ENCODE measurements at places on chromosomes 4 and X.

GRCh38 chrX:37926700-37927099 is 79.3 kb upstream of the DYNLT3 start:
- DNase-seq: peak; percentile 13

DNA sequence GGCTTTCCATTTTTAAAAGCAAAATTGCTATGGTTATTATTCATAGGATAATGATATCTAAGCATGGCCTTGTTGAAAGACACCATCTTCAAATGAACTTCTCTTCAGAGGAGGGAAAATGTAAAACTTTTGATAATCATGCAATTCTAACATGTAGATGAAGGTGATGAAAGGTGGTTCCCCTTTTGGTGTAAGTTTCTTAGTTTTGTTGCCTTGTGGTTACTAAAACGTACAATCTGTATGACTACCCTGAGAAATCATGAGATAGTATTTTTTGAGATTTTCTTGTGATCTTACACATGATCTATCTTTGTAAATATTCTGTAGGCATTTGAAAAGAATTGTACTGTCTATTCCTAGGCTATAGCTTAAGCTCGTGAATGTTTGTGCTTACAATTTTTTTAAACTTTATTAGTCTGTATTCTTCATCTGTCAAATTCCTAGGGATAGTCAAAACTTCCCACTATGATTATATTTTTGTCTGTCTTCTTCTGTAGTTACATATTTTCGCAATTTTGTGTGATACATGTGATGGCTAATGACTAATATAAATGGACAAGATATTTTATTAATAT is 47.5 kb downstream of the PTPN13 start:
- no peak for DNase-seq

- DNase-seq: no peak
These were observed 8.7 kb downstream of the FRG2 start for GRCh38 chr4:190018201-190018920.

DNA sequence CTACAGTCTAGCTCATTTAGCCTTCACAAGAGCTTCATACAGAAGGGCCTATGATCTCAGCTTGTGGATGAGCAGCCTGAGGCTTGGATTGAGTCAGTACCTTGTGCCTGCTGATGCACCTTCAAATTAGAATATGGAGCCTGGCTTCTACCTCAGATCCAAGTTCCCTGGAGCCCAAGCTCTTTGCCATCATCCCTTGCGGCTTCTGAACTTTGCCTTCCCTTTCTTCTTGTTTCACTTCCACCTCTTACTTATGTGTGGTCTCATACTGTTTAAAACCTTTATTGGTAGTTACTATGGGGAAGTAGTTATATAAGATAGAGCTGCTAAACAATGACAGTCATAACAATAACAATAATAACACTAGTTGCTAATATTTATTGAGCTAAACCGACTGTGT is 84.3 kb upstream of the AFF2 start:
- DNase-seq: no peak

GRCh38 chrX:49117581-49117980 is 6.0 kb downstream of the GPKOW start:
- DNase-seq: no peak

DNA sequence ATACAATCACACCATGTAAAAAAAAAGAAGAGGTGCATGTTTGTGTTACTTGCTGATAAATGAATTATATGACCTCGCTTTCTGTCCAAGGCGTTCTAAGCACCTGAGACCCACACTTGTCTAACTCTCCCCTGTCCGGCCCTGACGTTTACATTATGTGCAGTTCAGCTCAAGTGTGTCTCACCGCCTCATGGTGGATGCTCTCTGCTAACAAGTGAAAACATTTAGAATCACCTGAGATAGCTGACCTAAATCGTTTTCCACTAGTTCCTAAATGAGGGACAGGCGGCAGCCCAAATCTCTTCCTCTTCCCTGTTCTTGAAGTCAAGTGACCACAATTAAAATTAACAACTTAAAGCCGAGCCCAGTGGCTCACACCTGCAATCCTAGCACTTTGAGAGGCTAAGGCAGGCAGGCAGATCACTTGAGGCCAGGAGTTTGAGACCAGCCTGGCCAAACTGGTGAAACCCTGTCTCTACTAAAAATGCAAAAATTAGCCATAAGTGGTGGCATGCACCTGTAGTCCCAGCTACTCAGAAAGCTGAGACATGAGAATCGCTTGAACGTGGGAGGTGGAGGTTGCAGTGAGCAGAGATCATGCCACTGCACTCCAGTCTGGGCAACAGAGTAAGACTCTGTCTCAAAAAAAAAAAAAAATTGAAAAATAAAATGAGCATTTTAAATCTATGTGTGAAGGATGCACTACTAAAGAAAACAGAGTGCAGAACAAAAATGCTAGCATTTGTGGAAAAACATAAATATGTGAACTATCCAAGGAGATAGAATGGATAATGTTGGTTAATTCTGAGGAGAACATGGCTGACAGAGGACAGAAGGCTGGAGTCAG is 3.9 kb upstream of the TIFA start:
- no peak for DNase-seq

DNA sequence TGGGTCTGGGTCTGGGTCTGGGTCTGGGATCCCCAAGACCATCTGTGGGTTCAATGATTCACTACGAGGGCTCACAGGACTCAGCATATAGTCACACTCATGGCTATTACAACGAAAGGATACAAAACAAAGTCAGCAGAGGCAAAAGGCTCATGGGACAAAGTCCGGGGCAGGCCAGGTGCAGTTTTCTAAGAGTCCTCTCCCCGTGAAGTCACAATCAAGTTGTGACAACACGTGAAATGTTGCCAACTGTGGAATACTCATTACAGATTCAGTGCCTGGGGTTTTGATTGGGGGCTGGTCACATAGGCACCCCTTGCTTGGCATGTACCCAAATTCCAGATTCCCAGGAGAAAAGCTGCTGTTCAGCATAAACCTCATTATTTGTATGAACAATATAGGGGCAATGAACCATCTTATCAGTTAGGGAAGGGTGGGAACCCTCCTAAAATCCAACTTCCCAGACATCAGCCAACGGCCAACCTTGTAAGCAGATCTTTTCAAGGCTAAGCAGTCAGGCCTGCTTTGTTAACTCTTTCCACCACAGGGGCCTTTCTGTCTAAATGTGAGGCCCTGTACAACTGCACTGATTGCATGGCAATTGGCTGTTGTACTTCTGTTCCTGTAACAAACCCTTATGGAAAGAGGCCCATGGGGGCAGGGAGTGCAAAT is 58.2 kb upstream of the DIPK2B start:
- DNase-seq: no peak

GRCh38 chr4:46956451-46956850 is 36.9 kb downstream of the GABRA4 start:
- DNase-seq: no peak

- DNase-seq: peak; percentile 57
These were observed 37.3 kb downstream of the SLIT2 start for GRCh38 chr4:20288846-20289512.

- no peak for DNase-seq
These were observed 284.4 kb downstream of the AFF2 start for GRCh38 chrX:148784856-148785255.

DNA sequence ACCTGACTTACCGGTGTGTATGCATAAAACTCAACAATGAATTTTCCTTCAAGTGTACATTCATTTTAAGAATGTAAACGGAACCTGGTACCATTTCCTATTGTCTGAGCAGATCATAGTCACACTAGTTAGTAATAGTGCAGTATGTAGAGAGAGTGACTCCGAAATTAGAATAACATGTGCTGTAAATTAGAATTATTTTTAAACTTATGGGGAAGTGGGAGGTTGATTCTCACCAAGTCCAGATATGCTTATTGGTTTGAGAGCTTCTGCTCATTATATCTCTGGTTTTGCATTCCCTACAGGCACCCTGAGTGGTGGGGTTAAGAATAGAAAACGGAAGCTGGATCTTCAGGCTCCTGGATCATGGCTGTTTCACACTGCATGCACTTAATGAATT is 39.6 kb downstream of the KLF3 start:
- DNase-seq: no peak

GRCh38 chr4:6673660-6674499 is 19.8 kb upstream of the S100P start:
- peak; percentile 87 for DNase-seq

DNA sequence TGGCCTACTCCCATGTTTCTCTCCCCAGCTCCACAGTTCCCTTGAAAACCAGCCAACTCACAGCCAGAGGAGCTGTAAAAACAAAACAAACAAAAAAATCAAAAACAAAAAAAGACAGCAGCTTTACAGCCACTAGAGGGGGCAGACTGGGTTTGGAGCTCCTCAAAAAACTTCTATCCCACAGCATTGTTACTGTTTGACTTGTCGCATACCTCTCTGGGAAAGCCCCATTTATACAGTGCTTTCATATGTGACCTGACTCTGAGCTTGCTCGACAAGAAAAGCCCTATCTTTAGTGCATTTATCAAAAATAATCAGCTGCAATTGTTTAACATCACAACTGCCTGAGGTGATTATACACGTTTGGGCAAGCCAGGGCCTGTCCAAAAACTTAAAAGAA is 21.6 kb downstream of the TSPAN6 start:
- peak; percentile 34 for DNase-seq

DNA sequence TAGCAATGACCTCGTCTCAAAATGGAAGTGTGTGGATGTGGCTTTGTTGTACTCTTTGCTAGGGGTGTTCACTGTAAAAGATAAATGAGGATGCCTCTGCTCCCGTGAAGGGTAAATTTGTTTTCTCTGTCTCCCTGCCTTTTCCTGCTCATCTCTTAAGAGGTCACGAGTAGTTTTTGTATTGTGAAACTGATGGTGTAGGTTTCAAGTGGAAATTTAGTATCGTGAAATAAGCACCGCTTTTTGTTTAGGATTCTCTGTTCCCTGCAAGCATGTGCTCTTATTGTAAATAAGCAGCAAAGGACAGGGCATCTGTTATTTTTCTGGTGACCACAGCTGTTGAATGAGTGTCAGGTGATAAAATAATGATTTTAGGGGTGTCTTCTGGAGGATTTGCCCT is 104.6 kb downstream of the PHEX start:
- DNase-seq: no peak

DNA sequence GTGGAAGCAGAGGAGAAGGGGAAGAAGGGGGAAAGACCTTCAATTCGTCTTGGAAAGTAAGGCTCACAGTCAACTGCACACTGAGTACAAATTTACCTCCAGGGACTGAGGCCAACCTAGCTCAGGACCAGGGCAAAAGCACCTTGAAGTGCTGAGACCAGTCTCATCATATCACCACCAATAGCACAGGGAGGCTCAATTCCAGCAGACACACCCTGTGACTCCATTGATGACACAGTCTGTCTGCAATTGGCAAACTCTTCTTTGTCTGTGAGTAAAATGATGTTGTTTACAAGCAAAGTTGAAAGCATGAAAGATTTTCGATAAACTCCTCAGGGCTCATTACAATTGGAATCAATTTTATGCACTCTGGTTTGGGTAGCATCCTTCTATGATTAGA is 32.3 kb downstream of the TRIML1 start:
- no peak for DNase-seq

GRCh38 chr4:21765810-21766407 is 182.7 kb downstream of the KCNIP4 start:
- DNase-seq: no peak

DNA sequence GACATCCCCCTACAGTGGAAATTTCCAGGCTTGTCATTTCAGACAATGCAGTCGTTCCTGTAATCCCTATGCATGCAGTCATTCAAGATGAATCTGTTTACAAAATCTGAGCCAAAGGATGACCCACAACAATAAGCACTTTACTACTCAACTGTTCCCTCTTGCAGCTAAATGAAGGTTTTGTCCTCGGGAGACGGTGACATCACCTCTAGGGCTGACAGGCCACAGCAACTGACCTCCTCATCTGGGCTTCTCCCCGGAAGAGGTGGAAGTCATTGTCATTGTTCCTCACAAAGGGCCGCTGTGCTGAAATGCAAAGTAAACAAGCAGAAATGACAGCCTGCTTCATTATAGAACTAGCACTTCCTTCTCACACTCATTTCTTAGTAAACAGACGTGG is 29.2 kb downstream of the CLRN2 start:
- DNase-seq: no peak

GRCh38 chr4:126794363-126794762 is 838.4 kb upstream of the INTU start:
- DNase-seq: no peak

DNA sequence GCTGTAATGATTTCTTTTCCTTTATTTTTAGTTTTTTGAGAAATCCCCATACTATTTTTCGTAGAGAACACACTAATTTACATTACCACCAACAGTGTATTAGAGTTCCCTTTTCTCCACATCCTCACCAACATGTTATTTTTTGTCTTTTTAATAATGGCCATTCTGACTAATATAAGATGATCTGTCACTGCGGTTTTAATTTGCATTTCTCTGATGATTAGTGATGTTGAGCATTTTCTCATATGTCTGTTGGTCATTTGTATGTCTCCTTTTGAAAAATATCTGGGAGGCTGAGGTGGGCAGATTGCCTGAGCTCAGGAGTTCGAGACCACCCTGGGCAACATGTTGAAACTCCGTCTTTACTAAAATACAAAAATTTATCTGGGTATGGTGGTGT is 30.2 kb downstream of the SPINK2 start:
- no peak for DNase-seq

DNA sequence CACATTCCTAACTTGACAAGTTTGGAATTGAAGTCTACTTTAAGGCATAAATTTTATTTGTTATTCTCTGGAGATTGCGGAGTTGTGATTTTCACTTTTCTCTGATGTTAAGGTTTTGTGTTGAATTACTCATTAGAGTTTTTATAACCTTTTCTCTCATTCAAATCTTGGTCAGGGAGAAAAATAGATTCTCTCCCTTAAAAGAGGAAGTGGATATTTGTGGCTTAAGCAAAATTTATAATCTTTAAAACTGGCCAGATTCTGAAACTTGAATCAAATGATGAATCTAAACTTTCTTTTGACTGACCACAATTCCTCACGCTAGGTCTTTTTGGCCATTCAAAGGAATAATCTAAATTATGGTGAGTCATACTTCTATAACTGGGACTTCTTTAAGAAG is 361.4 kb downstream of the TEX13C start:
- DNase-seq: no peak

- DNase-seq: no peak
These were observed 94.3 kb upstream of the PGRMC2 start for GRCh38 chr4:128381748-128382559.

- DNase-seq: no peak
These were observed 14.2 kb upstream of the ANKRD17 start for GRCh38 chr4:73272816-73273215.

DNA sequence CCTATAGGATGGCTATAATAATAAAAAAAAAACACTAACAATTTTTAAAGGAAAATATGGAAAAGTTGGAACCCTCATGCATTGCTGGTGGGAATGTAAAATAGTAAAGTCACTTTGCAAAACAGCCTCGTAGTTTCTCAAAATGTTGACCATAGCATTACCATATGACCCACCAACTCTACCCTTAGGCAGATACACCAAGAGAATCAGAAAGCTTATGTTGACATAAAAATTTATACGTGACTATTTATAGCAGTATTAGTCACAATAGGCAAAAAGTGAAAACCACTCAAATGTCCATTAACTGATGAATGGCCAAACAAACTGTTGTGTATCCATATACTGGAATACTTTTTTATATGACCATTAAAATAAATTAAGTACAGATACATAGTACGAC is 19.8 kb upstream of the FAM241A start:
- DNase-seq: no peak
